ENCODE measurements at places on chromosomes 4 and X.

- no peak for DNase-seq
Observed at GRCh38 chr4:52664479-52664878, 5.4 kb upstream of the USP46 start.

DNA sequence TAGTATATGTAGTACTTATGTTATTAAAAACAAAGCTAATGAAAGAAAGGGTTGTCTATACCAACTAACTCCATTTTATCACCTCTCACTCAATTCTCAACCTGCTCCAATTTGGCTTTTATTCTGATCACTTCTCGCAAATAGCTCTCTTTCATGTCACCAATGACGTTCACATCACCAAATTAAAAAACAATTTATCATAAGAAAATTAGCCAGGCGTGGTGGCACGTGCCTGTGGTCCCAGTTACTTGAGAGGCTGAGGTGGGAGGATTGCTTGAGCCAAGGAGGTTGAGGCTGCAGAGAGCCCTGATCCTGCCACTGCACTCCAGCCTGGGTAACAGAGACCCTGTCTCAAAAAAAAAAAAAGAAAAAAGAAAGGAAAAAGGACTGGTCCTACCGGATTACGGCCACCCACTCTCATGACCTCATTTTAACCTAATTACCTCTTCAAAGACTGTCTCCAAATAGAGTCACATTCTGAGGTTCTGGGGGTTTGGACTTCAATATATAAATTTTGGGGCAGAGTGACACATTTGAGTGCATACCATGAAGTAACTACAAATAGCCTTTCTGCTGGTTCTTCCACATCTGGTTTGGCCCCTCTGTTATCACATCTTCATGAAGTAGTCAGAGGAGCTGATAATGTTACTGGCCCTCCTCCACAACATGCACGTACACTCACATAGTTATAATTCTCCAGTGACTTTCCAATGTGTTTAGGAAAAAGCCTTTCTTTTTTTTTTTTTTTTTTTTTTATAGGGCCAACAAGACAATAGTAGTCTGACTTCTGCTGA is 15.8 kb upstream of the RBMX start:
- DNase-seq = no peak

- no peak for DNase-seq
Observed at GRCh38 chr4:38717604-38718003, 53.6 kb downstream of the KLF3 start.

DNA sequence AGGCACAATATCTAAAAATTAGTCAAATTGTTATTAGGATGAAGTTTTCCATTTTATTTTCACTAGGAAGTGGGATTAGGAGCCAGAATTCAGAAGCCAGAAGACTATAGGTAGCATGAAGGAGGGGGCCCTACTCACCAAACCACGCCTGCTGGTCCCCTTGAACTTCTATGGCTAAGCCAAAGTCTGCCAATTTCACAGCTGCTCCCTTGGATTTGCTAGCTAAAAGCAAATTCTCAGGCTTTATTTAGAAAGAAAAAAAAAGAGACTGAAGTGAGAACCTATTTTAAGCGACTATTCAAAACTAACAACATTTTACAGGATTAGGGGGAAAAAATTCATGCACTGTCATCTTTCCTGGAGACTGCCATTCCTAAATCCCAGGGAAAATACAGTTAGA is 224.3 kb downstream of the CAMK2D start:
- no peak for DNase-seq

DNA sequence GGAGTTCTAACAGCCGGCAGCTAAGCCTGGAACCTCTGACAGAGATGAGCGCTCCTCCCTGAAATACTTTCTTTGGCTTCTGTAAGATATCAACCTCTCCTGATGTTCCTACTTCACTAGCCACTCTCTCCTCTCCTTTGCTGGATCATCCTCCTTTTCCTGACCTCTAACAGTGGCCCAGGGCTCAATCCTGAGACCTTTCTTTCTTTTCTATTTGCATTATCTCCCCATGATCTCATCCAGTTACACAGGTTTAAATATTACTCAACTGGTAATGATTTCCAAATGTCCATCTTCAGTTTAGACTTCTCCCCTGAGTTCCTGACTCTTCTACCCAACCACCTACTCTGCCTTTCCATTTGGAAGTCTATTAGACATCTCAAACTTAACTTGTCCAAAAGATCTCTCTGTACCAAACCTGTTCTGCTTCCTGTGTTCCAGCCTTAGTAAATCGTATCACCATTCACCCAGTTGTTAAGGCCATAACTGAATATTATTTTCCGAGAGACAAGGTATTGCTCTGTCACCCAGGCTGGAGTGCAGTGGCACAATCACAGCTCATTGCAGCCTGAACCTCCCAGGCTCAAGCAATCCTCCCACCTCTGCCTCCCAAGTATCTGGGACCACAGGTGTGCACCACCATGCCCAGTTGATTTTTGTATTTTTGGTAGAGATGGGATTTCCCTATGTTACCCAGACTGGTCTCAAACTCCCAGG is 41.1 kb downstream of the RFC1 start:
- no peak for DNase-seq

- no peak for DNase-seq
Observed at GRCh38 chrX:74451450-74452198, 30.3 kb downstream of the SLC16A2 start.

DNA sequence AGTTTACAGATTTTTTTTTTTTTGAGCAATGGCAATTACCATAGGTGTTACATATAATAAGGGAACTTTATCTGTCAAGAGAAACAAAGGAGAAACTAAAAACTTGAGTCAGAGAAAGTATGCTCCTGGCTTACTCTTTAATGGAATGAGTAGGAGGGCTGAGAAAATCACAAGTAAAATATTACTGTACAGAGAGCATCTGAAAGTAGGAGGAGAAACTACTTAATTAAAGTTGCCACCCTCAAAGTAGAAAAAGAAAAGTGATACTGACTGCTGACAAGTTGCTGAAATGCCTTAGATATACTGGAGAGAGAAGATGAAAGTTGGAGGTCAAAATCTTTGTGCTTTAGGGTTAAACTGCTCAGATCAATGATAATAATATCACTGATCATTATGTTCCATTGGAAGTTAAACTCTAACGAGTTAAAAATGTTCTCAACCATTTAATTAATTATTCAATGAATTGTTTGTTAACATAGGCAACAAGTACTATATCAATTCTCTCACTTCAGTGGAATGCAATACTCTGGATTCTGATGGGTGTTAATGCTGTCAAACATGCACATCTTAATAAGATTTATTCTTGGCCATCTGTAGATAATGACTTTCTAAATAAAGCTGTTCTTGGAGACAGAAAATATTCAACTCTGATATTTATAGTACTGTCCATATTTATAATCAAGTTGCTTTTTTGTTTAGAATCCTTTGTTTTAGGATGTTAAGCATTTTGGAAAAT is 61.2 kb upstream of the CAMK2D start:
- no peak for DNase-seq

DNA sequence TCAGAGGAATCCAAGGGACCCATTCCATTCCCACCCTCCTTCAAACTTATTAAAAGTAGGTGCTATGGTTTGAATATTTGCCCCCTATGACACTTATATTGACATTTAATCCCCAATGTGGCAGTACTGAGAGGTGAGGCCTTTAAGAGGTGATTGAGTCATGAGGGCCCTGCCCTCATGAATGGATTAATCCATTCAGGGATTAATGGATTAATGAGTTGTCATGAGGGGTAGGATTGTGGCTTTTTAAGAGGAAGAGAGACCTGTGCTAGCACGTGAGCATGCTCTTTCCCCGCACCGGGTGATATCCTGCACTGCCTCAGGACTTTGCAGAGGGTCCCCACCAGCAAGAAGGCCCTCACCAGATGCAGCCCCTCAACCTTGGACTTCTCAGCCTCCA is 50.1 kb downstream of the IRF2 start:
- no peak for DNase-seq

- no peak for DNase-seq
Observed at GRCh38 chr4:16034010-16034748, 49.6 kb downstream of the PROM1 start.

DNA sequence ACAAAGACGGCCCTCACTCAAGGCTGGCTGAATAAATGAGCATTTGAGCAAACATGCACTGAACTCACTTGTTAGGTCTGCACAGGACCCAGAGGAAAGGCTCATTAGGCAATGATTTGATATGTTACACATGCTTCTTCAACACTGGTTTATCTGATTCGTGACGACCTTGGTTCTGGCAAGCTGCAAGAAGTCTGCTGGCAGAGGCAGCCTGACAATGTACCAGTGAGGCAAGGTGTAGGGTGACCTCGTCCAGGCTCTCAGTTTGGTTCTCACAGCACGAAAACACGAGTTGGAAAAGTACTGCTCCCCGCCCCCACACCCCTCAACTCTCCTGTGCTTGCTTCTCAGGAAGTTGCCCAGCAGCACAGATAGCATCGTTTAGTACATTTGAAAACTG is 63.1 kb upstream of the CITED1 start:
- no peak for DNase-seq

DNA sequence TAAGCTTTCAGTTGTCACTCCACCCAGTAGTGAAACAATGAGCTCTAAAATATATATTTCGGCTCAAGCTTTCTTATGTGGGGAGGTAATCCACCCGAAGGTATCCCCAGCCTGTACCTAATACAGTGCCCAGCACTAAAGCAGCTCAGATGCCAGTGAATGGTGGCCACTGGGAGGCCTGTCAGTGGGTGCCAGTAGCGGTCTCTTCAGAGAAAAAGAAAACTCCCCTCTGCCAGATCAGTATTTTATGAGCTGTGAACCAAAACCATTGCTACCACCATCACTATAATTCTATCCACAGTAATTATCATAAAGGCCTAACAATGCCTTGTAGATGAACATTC is 835 bp upstream of the NFKB1 start:
- DNase-seq = peak; percentile 41

DNA sequence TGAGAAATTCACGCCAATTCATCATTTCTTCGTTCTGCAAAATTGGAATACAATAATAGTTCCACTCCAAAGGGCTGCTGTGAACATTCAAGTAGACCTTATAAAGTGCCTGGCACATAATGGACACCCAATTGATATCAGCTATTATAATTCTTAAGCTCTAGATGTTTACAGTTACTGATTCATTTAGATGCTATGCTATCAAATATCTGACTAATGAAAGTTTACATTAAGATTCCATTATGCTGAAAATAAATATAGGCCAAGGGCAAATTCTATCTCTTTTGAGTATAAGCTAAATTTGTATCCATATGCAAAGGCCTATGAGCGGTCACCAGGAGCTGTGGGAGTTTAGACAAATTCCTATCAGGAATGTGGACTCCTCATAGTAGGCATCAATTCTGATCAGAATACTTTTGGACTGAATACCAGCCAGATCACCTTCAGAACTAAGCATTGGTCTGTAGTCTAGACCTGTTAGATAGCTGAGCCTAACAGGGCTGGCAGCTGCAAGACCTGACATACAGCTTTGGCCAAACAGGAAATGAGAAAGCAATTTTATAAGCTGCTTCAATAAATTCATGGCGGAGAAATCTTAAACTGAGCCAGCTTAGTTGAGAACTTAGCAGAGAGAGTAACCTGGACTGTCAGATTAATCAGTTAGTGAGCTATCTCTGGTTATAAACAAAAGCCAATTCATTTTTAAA is 384.3 kb upstream of the ACTRT1 start:
- DNase-seq = no peak

DNA sequence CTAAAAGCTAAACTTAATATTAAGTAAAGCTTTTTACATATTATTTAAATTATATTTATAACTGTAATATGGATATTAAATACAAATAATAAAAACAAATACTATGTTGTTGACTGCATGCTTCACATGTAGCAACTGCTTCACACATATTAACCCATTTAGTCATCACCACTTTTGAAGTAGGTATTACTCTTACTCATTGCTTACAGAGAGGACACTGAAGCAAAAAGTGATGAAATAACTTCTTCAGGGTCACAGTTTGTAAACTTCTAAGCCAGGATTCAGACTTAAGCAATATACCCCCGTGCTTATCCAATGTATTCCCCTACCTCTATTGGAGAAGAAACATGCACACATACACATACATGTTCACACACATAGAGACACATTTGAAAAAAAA is 166.6 kb downstream of the DKK2 start:
- no peak for DNase-seq

GRCh38 chr4:41702770-41703169 is 45.8 kb downstream of the PHOX2B start:
- DNase-seq = no peak

GRCh38 chrX:129759576-129760061 is 20.1 kb upstream of the SASH3 start:
- DNase-seq = peak; percentile 57

GRCh38 chr4:74624351-74625151 is 169.8 kb downstream of the BTC start:
- peak; percentile 76 for DNase-seq

DNA sequence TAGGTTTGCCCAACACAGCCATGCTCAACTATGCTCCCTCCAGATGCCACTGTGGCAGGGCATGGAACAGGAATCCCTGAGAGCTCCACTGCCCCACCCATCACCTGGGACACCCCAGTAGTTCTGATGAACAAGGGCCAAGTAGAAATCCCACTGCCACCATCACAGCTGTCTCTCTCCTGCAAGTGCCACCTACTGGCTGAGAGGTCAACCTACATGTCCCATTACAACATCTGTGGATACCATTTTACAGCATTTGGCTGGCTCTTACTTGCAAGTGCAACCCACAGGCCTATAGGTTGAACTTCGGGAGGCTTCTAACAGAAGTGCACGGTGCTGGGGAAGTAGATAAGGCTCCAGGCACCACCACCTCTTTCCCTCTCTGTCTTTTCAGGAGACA is 142.5 kb downstream of the CXXC4 start:
- no peak for DNase-seq

- no peak for DNase-seq
Observed at GRCh38 chrX:137052643-137053235, 18.9 kb upstream of the GPR101 start.

- peak; percentile 40 for DNase-seq
Observed at GRCh38 chr4:99088023-99088449, 552 bp downstream of the ADH5 start.

- peak; percentile 48 for DNase-seq
Observed at GRCh38 chrX:119694601-119695534, 1.9 kb upstream of the SEPTIN6 start.

DNA sequence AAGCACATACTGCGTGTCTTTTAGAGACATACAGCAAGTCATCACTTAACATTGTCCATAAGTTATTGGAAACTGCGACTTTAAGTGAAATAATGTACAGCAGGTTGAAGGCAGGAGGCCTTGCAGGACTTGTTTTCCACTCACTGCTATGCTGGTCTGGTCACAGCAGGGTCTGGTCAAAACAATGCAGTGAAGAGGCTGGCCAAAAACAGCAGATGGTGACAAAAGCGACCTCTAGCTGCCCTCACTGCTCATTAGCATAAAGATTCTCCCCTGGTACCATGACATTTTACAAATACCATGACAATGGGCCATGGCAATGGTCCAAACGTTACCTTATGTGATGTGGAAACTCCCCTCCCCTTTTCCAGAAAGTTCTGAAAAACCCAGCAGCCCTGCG is 1283.6 kb downstream of the FSTL5 start:
- no peak for DNase-seq

- DNase-seq = no peak
Observed at GRCh38 chr4:107312366-107312765, 276.3 kb upstream of the DKK2 start.

DNA sequence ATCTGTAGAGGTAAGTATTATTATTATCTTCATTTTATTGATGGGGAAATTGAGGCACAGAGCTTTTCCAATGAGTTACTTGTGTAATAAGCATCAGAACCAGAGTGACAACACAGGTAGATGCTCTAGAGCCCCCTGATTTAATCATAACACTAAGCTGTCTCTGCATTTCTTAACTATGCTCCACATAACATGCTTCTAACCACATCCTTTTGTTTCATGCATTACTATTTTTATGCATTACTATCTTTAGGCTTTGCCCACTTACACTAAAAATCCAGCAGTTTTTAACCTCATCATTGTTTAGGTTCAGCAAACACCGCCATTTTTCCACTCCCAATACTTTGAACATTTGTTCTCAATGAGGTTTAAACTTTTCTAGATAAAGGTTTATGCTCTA is 1900.8 kb upstream of the PCDH10 start:
- DNase-seq = no peak

All from hematopoietic multipotent progenitor cell (in vitro differentiated cells).